ENCODE measurements at places on chromosomes 11 and 22.

GRCh38 chr22:46933040-46933930 is 170.8 kb downstream of the TBC1D22A start:
- no peak for DNase-seq

DNA sequence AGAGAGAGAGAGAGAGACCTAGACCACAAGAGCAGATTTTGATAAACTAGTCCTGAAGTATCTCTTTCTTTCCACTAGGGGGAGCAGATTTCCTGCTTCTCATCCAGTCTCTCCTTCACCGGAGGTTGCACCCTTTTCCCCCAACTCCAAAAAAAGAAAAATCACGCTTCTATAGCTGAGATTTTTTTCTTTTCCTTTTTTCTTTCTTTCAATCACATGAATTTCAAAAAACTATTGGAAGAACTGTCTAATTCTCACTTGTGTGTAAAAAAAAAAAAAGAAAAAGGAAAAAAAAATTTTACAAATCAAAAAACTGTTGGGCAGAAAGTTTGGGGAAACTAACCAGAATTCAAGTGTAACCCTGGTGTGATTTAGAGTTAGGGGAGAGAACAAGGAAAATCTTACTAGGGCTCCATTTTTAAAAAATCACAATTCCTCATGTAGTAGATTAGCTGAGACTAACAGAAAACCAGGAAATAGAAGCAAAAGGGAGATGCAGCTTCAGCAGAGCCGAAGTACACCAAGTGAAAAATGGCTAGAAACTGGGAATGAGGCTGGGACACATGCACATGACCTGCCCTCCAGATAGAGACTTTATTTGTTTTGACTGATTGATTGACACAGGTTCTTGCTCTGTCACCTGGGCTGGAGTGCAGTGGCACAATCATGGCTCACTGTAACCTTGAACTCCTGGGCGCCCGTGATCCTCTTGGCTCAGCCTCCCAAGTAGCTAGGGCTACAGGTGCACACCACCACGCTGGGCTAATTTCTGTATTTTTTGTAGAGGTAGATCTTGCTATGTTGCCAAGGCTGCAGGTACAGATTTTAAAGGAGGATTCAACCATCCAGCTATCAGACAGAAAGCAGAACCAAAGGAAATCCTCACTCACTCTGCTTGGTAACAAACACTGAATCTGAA is 27.1 kb downstream of the SDHD start:
- DNase-seq: no peak

DNA sequence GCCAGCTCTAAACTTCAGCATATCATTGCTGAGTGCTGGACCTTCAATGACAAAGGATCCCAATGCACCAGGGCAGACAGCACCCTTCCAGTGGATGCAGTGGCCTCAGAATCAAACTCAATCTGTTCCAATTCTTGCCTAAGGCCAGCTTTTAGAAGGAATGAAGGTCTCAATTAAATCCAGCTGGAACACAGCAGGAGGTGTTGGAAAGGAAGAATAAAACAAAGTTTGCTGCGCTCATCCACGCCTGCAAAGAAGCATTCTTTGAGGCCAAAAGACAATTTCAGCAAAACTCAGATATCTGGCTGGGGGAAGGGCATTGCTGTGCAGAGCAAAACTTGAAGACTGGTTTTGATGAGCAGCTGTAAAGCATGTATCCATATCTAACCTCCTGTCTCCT is 120.7 kb downstream of the CCDC81 start:
- no peak for DNase-seq

DNA sequence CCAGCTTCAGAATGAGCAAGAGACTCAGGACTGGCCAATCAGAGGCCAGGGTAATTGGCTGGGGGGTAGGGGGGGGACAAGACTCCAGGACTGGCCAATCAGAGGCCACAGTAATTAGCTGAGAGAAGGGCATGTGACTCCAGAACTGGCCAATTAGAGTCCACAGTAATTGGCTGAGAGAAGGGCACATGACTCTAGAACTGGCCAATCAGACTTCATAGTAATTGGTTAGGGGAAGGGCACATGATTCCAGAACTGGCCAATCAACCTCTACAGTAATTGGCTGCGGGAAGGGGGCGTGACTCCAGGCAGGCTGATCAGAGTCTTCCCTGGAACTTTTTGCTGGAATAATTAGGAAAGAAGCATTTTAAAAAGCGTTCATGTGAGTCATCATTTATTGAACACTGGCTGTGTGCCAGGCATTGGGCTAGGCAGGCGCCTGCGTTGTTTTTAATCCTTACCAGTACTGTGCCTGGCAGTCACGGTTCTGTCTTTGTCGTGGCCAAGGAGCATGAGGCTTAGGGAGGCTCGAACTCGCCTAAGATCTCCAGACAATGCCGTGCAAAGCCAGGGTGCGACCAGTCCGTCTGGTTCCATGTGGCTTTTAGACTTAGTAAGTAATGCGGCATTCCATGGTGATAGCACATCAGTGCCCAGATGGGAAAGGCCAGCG is 508.1 kb downstream of the TBC1D22A start:
- DNase-seq: no peak

DNA sequence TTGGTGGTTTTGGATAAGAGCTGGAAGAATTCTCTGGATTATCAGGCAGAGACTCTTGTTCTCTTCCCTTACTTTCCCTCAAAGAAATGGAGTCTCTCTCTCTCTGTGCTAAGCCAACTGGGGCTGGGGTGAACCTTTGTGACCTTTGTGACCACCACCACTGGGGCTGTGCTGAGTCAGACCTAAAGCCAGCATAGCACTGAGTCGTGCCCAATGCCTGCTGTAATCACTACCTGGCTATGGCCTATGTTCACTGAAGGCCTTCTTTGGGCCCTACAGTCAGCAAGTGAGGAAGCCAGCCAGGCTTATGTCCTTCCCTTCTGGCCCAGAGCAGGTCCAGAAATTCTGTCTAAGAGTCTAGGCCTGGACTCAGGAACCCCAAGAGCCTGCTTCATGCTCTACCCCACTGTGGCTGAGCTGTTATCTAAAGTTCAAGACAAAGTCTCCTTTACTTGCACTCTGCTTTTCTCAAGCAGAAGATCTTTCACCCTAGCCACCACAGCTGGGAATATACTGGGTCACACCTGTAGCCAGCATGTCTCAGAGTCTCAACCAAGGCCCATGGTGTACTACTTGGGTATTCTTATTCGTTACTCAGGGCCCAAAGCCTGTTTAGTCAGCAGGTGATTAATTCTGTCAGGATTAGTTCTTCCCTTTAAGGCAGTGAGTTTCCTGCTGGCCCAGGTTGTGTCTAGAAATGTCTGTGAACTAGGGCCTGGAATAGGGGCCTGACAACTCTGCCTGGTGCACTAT is 86.0 kb downstream of the EHF start:
- DNase-seq: no peak

GRCh38 chr22:26835929-26836528 is 178.6 kb downstream of the MIAT start:
- no peak for DNase-seq

- DNase-seq: no peak
These were observed 23.0 kb downstream of the MRPL48 start for GRCh38 chr11:73810637-73811036.

All from right lung (tissue), 10 donors.